ENCODE measurements at places on chromosomes 2 and 18.

DNA sequence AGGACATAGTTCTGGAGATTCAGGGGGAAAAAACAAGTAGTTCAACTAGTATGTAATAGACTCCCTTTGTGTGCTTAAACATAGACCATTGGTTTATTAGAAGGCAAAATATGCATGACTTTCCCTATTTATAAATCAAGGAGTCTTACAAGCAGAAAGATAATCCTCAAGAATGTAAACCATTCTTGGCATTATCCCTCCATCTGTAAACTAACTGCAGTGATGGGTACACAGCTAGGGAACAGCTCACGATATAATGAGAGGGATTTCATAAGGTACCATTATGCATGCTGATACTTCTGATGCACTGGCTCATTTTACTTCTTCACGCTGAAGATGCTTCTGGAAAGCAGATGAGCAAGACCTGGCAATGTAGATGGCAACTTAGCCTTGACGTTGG, 878 bp downstream of the FBXO15 start:
- DNase-seq: no peak

GRCh38 chr2:111975053-111975552, 76.7 kb downstream of the MERTK start:
- DNase-seq: peak; percentile 99

DNA sequence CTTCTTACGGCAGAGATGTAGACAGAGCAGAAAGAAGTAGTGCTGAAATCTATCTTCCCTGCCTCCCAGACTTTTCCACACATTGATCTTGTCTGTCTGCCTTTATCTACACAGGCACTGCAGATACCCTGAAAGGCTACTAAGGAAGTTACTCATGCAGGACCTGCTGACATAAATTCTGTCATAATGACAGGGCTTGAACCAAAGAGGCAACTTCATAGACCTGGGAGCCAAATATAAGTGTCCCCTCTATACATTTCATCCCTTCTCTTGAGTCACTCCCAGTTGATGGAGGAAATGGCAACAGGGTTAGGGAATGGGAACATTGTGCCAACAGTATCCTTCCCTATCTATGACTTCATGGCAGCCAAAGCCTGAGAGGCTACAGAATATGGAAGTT, 157.5 kb downstream of the TNS1 start:
- no peak for DNase-seq

GRCh38 chr18:69531973-69532372, 131.3 kb downstream of the DOK6 start:
- DNase-seq: no peak

DNA sequence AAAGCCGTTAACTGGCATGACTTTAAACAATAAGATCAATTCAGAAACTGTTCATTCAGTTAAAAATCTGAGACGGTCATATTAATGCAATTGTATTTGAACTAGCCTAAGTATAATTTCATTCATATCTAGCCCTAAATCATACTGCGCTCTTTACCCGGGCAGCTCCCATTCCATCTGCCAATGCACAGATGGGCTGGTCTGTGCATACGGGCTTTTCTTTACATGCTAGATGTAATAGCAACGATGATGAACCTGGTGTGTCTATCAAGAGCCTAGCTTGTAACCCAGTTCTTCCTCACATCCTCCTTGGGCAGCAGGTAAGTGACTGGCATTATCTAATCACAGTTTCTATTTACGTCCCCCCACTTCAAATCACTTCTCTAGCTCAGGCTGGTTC, 631.5 kb upstream of the KLHL29 start:
- DNase-seq: no peak

DNA sequence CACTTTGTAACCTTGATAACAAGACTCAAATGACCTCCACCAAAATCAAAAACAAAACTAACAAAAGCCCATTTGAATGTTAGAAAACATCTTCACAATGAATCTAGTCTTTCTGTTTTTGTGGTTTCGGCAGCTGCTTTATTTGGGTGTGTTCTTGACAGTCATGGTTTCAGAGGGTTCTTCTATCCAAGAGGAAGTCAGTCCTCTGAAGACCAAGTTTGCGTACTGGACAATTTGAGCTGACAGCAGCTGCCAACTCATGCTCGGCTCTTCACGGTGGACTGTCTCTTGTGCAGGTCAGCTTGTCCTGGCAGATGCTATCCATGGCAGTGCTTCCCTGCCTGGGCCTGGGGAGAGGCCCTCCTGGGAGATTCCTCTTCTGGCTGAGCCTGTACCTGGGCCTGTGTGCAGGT, 91.0 kb downstream of the TMEM17 start:
- DNase-seq: no peak

GRCh38 chr2:224466304-224466895, 64.5 kb upstream of the FAM124B start:
- no peak for DNase-seq

DNA sequence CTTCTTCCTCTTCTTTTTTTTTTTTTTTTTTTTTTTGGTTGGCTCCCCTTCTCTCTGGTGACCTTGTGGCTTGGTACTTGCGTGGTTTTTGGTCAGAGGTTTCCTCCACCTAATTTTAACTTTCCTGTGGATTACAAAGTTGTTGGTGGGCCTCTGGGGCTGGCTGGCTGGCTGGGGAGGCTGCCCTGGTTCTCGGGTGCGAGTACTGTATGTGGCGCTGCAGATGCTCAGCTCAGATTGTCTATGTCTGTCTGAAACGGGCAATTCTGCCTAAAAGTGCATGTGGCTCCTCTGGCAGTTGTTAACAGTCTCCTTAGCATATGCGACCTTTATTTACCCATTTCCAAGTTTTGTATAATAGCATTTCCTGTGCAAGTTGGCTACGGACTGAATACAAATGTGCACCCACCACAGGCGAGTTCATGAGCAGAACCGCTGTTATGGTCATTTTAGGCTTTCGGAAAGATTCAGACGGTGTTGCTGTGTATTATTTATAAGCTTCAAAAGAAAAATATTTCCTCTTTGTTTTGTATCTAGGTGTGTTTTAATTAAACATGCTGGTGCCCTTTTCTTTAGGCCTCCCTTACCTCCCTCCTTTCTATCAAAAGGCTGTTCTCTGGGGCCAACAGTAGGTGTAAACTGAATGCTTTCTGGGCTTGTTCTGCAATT, 4.4 kb downstream of the TBR1 start:
- no peak for DNase-seq

DNA sequence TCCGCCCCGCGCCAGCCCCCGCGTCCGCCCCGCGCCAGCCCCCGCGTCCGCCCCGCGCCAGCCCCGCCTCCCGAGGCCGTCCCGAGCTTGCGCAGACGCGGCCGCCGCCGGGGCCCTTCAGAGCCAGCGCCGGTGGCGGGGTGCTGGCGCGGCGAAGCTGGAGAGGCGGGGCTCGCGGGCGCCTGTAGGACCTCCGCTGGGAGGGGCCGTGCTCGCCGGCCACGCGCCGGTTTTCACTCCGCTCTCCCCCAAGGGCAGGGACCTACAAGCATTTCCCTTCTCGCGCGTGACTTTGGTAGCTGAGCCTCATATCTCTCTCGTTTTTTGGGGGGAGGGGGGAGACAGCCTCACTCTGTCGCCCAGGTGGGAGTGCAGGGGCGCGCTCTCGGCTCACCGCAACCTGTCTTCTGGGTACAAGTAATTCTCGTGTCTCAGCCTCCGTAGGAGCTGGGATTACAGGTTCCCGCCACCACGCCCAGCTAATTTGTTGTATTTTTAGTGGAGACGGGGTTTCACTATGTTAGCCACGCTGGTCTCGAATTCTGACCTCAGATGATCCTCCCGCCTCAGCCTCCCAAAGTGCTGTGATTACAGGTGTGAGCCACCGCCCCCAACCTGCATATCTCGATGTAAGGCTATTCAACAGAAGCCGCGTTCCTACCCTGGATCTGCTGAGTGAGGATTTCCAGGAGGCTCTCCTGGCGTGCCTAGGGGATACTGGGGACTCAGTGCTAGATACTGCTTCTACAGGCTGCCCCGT, at the start of gene ZNF514:
Gene ZNF514, minus strand, starts transcription at position 159 of the 760 bp plus-strand sequence. CDS start 6,595 bp downstream, outside the sequence.
- DNase-seq: no peak

DNA sequence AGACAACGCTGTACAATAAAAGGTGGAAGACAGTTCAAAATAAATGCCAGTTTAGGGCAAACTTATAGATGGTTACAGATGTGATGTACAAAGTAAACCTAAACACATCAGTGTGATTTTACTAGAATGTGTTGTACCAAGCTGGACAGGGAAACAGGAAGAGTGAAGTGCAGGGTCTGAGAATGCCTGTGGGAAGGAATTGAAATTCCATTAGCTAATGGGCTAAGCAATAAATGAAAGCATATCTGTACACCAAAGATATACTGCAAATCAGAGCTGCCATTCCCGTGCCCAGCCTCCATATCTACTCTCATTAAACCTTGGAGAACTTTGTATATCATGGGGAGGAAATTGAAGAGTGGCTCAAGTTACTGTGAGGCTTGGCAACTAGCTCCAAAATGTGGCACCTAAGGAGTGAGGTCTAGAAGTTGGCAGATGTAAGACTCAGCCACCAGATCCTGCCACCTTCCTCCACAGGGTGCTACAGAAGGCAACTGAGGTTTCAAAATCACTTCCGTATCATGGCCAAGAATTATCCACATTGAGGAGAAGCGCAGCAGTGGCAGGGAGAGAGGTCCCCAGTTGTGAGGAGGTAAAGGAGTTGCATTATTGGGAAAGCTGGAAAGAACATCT, 277.8 kb downstream of the TCF4 start:
- no peak for DNase-seq

DNA sequence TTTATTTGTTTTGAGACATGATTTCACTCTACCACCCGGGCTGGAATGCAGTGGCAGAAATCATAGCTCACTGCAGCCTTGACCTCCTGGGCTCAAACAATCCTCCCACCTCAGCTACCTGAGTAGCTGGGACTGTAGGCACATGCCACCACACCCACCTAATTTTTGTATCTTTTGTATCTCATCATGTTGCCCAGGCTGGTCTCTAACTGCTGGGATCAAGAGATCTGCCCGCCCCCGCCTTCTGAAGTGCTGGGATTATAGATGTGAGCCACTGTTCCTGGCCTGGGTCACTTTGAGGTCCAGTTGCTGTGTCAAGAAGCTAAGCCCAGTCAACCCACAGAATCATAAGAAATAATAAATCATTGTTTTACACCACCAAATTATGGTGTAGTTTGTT, 38.4 kb downstream of the TSN start:
- no peak for DNase-seq

DNA sequence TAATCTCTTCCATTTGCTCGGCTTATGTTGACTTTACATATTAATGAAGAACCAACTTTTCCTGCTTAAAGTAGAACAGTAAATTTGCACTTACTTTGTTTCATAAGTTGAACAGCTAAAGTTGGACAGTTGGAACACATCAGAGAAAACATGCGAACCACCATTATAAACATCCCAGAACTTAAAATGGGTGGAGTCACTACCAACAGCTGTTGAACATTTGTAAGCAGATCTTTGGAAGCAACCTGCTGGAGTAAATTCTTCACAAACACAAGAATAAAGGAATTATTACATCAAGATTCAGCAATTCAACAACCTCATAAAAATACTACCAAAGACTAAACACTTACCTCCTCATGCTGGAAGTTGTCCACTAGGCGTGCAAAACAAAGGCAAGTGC, 96.4 kb upstream of the DNER start:
- DNase-seq: no peak

- DNase-seq: no peak
These were observed 13.3 kb downstream of the CELF4 start for GRCh38 chr18:37552286-37552685.

- DNase-seq: no peak
These were observed 76.8 kb upstream of the SLC14A2 start for GRCh38 chr18:45538444-45538843.

DNA sequence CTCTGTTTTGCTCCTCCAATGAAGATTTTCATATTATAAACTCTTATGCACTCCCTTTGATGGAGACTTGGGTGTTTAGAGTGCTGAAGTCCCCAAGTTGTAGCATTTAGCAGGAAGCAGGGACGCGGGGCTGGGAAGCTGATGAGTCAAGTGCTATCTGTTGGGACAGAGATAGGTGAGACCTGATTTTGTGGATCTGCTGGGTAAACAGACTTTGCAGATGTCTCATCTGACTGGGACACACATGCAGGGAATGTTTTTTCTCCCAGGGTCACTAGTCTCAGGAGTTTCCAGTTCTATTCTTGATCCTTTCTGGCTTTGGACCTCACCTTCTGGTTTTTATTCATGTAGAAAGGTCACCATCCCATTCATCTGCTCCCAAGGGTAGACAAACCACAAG, 79.7 kb upstream of the ACAA2 start:
- DNase-seq: no peak

DNA sequence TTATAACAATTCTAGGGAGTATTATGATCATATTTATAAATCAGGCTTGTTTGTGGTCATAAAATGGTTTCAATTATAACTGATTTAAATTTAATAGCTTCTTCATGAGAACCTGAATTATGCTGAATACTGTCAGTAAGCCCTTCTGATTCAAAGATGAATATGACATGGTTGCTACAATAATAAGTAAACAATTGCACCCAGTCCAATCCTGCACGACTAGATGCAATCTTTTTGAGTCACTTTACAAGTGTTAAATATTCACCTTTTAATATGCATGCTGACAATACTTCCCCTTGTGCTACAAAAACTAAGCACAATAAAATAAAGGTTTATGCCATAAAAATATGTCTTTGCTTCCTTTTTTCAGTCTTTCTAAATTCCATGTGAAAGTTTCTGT, 325.2 kb downstream of the KCNJ3 start:
- no peak for DNase-seq

- no peak for DNase-seq
These were observed 593.4 kb upstream of the NETO1 start for GRCh38 chr18:73461038-73461779.

DNA sequence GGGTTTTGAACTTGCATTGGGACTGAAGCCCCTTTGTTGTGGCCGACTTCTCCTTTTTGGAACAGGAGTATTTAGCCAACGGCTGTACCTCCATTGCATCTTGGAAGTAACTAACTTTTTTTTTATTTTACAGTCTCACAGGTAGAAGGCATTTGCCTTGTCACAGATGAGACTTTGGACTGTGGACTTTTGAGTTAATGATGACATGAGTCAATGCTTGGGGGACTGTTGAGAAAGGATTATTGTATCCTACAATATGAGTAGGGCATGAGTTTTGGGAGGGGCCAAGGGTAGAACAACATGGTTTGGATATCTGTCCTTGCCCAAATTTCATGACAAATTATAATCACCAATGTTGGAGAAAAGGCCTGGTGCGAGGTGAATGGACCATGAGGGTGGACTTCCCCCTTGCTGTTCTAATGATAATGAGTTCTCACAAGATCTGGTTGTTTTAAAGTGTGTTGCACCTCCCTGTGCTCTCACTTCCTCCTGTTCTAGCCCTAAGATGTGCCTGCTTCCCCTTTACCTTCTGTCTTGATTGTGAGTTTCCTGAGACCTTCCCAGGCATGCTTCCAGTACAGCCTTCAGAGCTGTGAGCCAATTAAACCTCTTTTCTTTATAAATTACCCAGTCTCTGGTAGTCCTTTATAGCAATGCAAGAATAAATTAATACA, 1269.4 kb upstream of the CHAC2 start:
- DNase-seq: no peak
